ENCODE measurements at places on chromosomes 3 and 15.

- no peak for DNase-seq
Measured at GRCh38 chr3:82978368-82978767, 1216.9 kb upstream of the GBE1 start.

DNA sequence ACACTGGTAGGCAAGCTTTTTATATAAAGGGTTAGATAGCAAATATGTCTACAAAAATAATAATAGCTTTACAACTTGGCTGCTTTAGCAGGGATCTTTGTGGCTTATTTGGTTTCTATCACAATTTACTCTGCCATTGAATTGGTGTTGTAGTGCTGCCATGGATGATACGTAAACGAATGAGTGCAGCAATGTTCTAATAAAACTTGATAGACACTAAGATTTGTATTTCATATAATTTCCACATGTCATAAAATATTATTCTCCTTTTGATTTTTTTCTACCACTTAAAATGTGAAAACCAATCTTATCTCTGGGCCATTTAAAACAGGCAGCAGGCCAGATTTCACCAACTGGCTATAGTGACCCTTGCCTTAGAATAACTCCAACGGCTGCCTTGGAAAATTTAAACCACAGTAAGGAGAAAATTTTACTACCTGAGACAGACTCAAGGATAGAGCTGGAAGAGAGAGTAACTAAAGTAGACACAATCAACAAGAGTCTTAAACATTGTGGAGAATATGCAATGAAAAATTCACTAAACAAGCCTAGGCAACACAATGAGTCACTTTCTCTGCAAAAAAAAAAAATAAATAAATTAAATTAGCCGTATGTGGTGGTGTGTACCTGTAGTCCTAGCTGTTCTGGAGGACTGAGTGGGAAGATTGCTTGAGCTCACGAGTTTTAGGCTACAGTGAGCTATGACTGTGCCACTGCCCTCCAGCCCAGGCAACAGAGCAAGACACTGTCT, 8.1 kb downstream of the NPHP3 start:
- no peak for DNase-seq

DNA sequence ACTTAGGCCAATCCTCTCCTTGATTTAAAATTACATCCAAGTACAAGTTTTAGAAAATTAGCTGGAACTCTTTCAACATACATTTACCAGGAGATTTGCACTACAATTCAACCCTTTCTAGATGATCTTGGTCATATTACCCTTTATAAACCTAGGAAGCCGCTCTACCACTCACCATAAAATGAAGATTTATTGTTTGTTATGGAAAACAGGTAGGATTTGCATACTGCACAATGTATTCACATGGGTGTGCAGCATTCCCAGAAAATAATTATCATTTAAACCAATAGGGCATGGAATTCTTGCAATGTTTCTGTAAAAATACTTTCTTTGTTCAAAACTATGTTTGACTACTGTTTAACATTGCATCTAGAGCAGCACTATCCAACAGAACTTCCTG, 18.4 kb upstream of the RETNLB start:
- DNase-seq = no peak

GRCh38 chr15:67444100-67444499, 76.8 kb upstream of the C15orf61 start:
- no peak for DNase-seq

Measured in dermis blood vessel endothelial cell (primary cell).